ENCODE measurements at places on chromosomes 2 and 18.

- no peak for DNase-seq
These were observed 291.5 kb downstream of the ZNF516 start for GRCh38 chr18:76203552-76203951.

GRCh38 chr2:85594715-85595300 is 737 bp upstream of the RNF181 start:
- DNase-seq, result no peak

- no peak for DNase-seq
These were observed 605 bp downstream of the WNT6 start for GRCh38 chr2:218859988-218860831.

DNA sequence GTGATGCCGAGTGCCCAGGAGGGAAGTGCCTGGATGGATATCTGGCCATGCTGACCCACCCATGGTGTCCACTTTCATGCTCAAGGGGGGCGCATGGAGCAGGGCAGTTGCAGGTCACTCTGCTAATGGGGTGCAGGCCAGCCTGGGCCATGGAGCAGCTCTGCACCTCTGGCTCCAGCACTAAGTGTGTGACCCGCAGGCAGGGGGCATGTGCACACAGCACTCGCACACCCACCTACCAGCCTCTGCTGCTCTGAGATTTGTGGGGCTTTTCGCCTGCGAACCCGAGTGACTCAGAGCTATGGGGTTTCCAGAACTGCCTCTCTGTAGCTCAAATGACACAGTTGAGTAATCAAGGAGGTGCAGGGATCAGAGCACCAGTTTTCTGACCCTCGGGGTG is 66.2 kb downstream of the CYP26B1 start:
- DNase-seq, result no peak

GRCh38 chr2:55048508-55049042 is 1.7 kb downstream of the RTN4 start:
- peak; percentile 14 for DNase-seq

DNA sequence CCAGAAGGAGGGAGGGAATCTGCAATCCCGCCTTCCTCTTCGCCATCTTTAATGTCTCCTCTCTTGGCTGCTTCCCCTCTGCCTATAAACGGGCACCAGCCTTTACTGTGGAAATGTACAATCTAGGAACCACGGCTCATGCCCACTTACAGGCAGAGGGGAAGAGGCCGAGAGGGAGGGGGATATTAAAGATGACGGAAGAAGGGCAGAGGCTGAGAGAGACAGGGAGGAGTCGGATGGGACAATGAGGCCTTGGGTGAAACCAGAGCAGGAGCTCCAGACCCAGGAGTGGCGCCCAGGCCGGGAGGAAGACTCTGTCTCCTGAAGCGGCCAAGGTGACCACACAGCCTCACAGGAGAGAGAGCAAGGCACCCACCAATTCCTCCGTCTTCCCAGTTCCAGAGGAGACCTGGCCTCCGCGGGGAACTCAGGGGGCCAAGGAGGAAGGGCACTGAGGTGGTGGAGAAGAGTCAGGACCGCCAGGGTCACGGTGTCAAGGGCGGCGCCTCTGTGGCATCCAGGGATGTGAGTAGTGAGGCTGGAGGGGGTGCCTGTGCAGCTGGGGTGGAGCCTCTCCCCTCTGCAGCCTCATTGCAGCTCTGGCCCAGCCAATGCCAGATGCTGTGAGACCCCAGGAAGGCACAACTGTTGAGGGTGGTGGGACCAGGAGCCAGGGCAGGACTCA is 67.8 kb downstream of the CIB4 start:
- no peak for DNase-seq

DNA sequence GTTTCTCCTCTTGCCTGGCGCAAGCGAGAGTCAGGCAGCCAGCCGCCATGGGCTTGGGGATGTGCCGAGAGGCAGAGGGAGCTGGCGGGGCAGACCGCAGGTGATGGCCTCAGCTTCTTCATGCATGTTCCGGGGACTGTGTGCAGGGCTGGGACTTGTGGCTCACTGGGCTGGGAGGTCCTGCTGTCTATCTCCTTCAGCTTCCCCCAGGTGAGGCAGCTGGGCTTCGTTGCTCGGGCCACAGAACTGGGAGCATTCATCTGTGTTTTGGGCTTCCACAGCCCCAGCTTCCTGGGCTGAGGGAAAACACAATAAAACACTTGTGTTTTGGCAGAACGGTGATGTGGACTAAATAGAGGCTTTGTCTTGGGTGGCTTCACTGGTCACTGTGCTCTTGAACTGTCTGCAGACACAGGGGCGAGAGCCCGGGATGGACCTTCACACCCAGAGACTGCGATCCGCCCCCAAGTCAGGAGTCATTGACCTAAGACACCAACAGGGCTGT is 93.5 kb downstream of the DYSF start:
- no peak for DNase-seq

DNA sequence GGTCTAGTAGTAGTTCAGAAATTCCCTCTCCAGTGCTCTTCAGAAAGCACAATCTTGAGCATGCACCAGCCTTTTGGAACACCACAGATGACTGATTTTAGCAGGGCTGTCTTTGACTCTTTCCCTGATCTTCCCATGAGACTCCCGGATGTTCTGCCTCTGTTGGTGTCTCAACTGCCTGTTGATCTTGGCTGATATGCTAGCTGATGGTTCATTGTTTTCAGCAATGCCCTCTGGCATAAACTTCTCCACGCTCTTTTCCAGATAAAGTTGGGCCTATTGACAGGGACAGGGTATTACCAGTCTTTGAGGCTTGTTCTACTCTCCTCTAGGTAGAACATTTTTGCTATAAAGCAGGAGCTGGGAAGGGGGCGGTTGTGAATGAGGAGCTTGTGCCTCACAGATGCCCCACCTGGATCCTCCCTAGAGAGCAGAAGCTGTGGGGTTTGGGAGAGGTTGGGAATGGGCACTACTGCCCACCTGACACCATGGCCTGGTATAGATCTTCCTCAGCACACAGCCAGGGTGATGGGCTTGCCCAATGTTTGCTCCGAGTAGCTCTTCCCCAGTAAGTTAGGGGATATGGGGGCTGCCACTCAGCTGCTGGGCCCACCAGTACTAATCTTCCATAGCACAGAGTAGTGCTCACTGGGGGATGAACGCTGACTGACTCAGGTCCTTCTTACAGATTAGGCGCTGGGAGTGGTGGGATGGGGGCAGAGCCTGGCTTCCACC is 111.3 kb downstream of the PTGR3 start:
- DNase-seq, result no peak

GRCh38 chr2:57617318-57617717 is 429.3 kb upstream of the VRK2 start:
- DNase-seq, result no peak

DNA sequence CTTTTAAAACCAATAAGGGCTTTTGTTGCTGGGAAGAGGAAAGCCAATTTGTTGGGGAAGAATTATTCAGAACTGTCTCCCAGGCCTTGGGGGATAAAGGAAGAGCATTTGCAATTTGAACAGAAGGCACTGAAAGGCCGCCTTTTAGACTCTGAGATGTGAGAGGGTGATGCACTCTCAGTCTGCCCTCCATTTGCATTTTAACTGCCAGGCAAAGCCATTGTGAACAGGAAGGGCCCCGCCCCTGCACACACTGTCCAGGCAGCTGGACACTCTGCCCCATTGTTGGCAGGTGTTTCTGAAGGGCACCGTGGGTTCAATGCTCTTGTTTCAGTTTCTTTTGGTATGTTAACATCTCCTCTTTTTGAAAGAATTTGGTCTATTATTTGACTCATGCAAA is 169.5 kb upstream of the COPS8 start:
- no peak for DNase-seq

GRCh38 chr2:176483476-176483875 is 214.2 kb downstream of the MTX2 start:
- no peak for DNase-seq

- no peak for DNase-seq
These were observed 35.8 kb downstream of the PPIG start for GRCh38 chr2:169619946-169620345.

DNA sequence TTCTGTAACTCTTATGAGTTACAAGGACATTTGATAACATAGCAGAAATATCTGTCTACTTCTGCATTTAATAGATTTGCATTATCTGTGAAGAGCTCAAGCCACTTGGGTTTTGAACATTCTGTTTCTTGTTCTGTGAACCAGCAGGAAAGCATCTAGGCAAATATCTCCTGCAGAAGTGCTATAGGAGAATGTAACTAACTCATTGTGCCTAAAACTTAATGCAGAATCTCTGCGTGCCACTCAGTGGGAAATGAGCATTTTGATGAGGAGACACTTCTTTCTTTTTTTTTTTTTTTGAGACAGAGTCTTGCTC is 63.5 kb downstream of the MYOM1 start:
- no peak for DNase-seq

GRCh38 chr2:165549619-165550018 is 80.1 kb downstream of the CSRNP3 start:
- no peak for DNase-seq

DNA sequence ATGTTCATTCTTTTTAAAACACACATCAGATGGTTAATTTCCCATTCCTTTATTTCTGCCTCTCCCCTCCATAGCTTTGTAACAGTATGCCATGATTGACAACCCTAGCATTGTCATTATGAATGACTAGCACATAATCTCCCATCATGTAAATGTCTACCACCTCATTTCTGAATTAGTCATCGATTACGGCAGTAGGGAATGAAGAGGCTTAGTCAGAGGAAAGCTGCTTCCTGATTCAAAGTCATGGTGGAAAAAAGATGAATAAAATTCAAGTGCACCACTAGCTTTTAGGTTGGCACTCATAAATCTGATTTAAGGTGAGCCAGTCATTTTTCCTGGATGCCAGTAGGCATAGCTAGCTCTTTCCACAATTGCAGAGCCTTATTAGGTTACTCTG is 19.1 kb upstream of the ACMSD start:
- DNase-seq, result no peak

DNA sequence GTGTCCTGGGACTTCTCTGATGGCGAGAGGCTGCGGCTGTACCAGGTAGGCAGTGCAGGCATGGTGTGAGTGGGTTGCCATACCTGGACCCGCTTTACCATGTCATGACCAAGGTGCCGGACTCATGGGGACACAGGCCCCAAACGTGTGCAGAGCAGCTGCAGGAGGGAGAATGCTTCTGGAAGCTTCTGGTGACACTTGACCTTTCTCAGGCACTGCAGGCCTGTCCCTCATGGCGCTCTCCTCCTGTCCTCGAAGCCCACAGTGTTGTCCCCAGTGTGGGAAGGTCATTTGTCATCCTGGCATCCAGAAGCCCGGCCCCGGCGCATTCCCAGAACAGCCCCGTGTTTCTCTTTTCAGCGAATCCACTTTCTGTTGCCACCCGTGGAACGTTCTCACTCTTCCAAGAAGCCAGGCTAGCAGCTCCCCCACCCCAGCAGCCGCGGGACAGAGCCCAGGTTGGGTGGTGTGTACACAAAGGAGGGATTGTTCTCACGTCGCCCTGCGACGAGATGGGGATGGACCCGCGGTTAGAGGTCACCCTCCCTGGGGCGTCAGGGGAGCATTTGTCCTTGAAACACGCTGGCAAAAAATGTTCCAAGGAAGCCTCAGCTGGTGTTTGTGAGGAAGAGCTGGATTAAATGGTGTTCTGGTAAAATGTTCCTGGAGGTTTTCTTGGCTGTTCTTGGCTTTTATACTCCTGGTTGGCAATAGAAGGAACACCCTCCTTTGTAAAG is 43.7 kb downstream of the SH3BP4 start:
- DNase-seq, result no peak

DNA sequence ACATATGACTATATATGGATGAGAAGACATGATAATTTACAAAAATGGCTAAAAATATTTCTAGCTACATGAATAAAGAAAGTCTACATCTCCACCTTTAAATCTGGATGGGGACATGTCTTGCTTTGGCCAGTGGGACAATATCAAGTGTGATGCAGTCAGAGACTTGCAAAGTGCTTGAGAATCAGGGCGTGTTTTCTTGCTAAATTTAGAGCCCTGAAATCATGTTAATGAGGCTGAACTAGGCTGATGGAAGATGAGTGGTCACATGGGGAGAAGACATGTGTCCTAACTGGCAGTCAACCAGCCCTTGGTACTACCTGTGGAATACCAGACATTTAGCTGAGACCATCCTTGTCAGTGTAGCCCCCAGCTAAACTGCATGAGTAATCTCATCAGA is 278.5 kb upstream of the RGPD4 start:
- DNase-seq, result no peak

- DNase-seq, result no peak
These were observed 314.8 kb upstream of the HS6ST1 start for GRCh38 chr2:128633501-128633900.

DNA sequence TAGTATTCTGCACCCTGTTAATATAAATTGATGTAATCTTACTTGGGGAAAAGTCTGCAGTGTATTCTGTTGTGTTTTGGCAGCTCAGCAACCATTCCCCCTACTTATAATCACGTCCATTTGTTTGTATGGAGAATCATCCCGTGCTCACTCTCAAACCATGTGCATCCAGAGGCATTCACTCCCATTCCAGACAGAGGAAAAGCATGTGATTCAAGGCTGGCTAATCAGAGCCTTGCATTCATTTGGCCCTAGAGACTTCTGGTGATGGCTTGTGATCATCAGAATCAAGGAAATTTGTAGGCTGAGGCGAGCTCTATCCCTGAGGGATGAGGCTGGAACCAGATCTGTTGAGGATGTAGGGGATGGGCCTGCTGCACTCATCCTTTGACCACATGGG is 5.1 kb upstream of the WIPF1 start:
- DNase-seq, result no peak

GRCh38 chr18:66209656-66210055 is 394.2 kb downstream of the CDH19 start:
- DNase-seq, result no peak

DNA sequence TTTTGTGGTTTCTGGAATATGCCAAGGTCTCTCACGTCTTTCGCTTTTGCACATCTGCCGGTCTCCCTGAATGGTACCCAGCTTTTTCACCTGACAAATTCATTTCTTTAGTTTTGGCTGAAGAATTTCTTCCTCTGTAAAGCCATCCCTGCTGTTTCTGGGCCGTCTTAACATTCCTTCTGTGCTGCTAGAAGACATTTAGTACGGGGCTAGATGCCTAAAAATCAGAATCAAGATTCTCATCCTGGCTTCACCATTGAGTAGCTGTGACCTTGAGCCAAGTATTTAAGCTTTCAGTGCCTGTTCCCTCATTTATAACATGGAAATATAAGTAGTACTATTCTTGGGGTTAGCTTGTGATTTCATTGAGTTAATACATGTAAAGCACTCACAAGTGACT is 6.4 kb upstream of the BCL2 start:
- DNase-seq, result no peak

DNA sequence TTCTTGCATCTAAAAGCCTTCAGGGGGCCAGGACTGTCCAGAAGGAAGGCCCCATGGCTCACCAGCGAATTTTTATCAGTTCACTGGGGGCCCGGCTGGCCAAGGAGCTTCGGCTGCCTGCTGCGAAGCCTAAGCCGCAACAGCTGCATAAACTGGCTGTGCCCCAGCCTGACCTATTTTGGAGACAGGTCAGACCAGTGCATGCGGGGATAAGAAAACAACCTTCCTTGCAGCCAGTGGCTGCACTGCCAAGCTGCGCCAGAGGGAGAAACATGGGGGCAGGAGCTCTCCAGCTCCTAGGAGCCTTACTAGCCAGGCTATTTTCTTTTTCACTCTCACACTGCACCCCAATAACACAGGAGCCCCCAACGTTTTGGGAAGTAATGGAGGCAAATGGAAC is 15.2 kb downstream of the PAX3 start:
- DNase-seq, result no peak

- DNase-seq, result no peak
These were observed 102.5 kb downstream of the XRCC5 start for GRCh38 chr2:216211614-216212145.
